ENCODE measurements at places on chromosomes 6 and 20. TPM values are rescaled to one million over a fixed set of nuclear protein-coding genes. Genes with fewer than 3 reads are reported as not detected.

WFDC5 gene
- not detected for polyA plus RNA-seq

SLC17A1 gene
- not detected for polyA plus RNA-seq

OPN5 gene
- polyA plus RNA-seq: 0.34 TPM

FUT9 gene
- 0.08 TPM for polyA plus RNA-seq

SIRPA gene
- polyA plus RNA-seq: 24.9 TPM

FAM217A gene
- polyA plus RNA-seq: 1.1 TPM

HSPA1L gene
- polyA plus RNA-seq: 2.9 TPM

IFNGR1 gene
- polyA plus RNA-seq: 44.0 TPM

RAD21L1 gene
- not detected for polyA plus RNA-seq

ASXL1 gene
- polyA plus RNA-seq: 42.0 TPM

ALDH8A1 gene
- polyA plus RNA-seq: 0.56 TPM

GRCh38 chr6:14877758-14878157, 368.1 kb upstream of the JARID2 start:
- H3K4me1 ChIP-seq: peaks cover 21% of the 10 kb centered on the region
- DNase-seq: no peak
- H3K27me3 ChIP-seq: peaks cover 2% of the 10 kb centered on the region
- no peaks in the 10 kb centered on the region for H3K36me3 ChIP-seq
- H3K4me3 ChIP-seq: no peak overlapping the region

GRCh38 chr6:13287104-13287503, 41.2 kb downstream of the TBC1D7 start:
- H3K4me1 ChIP-seq: no peaks in the 10 kb centered on the region
- no peak for DNase-seq
- H3K27ac ChIP-seq: no peak overlapping the region
- no peak overlapping the region for H3K4me3 ChIP-seq

GRCh38 chr6:114195631-114196403, 147.0 kb downstream of the HS3ST5 start:
- no peak for DNase-seq
- no peak overlapping the region for H3K4me3 ChIP-seq
- H3K4me1 ChIP-seq: no peaks in the 10 kb centered on the region
- H3K27ac ChIP-seq: no peak overlapping the region

GRCh38 chr6:152977556-152977955, 5.3 kb downstream of the FBXO5 start:
- H3K27ac ChIP-seq: no peak overlapping the region
- no peaks in the 10 kb centered on the region for H3K27me3 ChIP-seq
- peaks cover 24% of the 10 kb centered on the region for H3K36me3 ChIP-seq
- peaks cover 7% of the 10 kb centered on the region for H3K4me1 ChIP-seq
- no peak overlapping the region for H3K4me3 ChIP-seq
- no peak for DNase-seq

- no peaks in the 10 kb centered on the region for H3K27me3 ChIP-seq
- no peak overlapping the region for H3K4me3 ChIP-seq
- H3K27ac ChIP-seq: no peak overlapping the region
Observed at GRCh38 chr6:163648868-163649267, 234.3 kb downstream of the QKI start.

- H3K36me3 ChIP-seq: no peaks in the 10 kb centered on the region
- no peak overlapping the region for H3K4me3 ChIP-seq
- peaks cover 2% of the 10 kb centered on the region for H3K4me1 ChIP-seq
- H3K27ac ChIP-seq: no peak overlapping the region
Observed at GRCh38 chr6:84847390-84848160, 83.2 kb upstream of the TBX18 start.

- H3K27ac ChIP-seq: no peak overlapping the region
- no peak overlapping the region for H3K4me3 ChIP-seq
- DNase-seq: no peak
- H3K36me3 ChIP-seq: no peaks in the 10 kb centered on the region
- H3K27me3 ChIP-seq: no peaks in the 10 kb centered on the region
Observed at GRCh38 chr6:4673861-4674260, 102.3 kb upstream of the CDYL start.

DNA sequence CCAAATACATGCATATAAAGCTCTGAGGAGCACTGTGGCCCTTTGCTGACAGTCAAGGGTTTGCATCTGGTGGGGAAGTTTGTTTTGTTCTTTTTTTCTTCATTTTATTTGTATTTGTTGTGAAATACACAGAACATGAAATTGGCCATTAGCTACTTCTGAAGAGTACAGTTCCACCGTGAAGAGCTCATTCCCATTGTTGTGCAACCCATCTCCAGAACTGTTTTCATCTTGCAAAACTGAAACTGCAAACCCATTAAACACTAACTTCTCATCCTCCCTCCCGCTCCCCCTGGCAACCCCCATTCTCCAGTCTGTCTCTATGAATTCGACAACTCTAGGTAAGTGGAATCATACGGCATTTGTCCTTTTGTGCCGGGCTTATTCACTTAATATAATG, 231.3 kb downstream of the TFAP2C start:
- no peaks in the 10 kb centered on the region for H3K36me3 ChIP-seq
- peaks cover 21% of the 10 kb centered on the region for H3K27me3 ChIP-seq
- no peaks in the 10 kb centered on the region for H3K4me1 ChIP-seq
- no peak overlapping the region for H3K4me3 ChIP-seq
- no peak for DNase-seq

- DNase-seq: no peak
- no peaks in the 10 kb centered on the region for H3K4me1 ChIP-seq
- H3K27ac ChIP-seq: no peak overlapping the region
Observed at GRCh38 chr6:38080360-38080759, 260.8 kb downstream of the ZFAND3 start.

DNA sequence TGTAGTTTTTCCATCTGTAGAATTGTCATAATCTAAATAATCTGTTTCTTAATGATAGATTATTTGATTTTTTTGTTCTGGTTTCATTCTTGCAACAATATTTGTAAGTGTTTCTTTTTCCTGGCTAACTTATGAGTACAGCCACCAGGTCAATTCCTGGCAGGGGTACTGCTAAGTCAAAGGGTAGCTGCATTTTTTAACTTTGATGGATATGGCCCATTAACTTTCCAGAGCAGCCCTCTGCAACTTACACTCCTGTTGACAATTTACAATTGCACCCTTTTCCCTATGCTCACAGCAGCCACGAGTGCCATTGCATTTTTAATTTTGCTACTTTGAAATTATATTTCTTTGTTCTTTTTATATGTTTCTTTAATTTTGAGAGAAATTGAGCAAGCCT, 209.3 kb upstream of the CST7 start:
- no peak overlapping the region for H3K4me3 ChIP-seq
- H3K27ac ChIP-seq: no peak overlapping the region
- H3K27me3 ChIP-seq: no peaks in the 10 kb centered on the region
- no peaks in the 10 kb centered on the region for H3K36me3 ChIP-seq
- H3K4me1 ChIP-seq: no peaks in the 10 kb centered on the region

GRCh38 chr20:13877793-13878192, 93.0 kb downstream of the NDUFAF5 start:
- H3K27ac ChIP-seq: no peak overlapping the region
- H3K27me3 ChIP-seq: no peaks in the 10 kb centered on the region
- no peak overlapping the region for H3K4me3 ChIP-seq
- H3K36me3 ChIP-seq: no peaks in the 10 kb centered on the region
- no peak for DNase-seq

GRCh38 chr6:42140032-42140431, 2.4 kb downstream of the C6orf132 start:
- no peak overlapping the region for H3K27ac ChIP-seq
- H3K4me3 ChIP-seq: no peak overlapping the region
- H3K4me1 ChIP-seq: peaks cover 16% of the 10 kb centered on the region
- peaks cover 31% of the 10 kb centered on the region for H3K27me3 ChIP-seq
- H3K36me3 ChIP-seq: no peaks in the 10 kb centered on the region
- DNase-seq: no peak

- H3K27me3 ChIP-seq: no peaks in the 10 kb centered on the region
- H3K27ac ChIP-seq: no peak overlapping the region
- peaks cover 11% of the 10 kb centered on the region for H3K4me1 ChIP-seq
- no peak for DNase-seq
Observed at GRCh38 chr6:148932731-148933130, 185.9 kb downstream of the UST start.

GRCh38 chr6:82775361-82775760, 290.3 kb downstream of the UBE3D start:
- no peaks in the 10 kb centered on the region for H3K36me3 ChIP-seq
- no peak overlapping the region for H3K27ac ChIP-seq
- no peaks in the 10 kb centered on the region for H3K4me1 ChIP-seq
- no peak overlapping the region for H3K4me3 ChIP-seq
- peak; percentile 72 for DNase-seq

- no peaks in the 10 kb centered on the region for H3K27me3 ChIP-seq
- no peak overlapping the region for H3K4me3 ChIP-seq
- DNase-seq: peak; percentile 64
- peak overlapping the region; percentile 37 for H3K27ac ChIP-seq
- H3K4me1 ChIP-seq: peaks cover 8% of the 10 kb centered on the region
Observed at GRCh38 chr6:139925894-139926641, 551.6 kb upstream of the CITED2 start.
